ENCODE measurements at places on chromosomes 7 and 10. TPM values are rescaled to one million over a fixed set of nuclear protein-coding genes. Genes with fewer than 3 reads are reported as not detected.

GRCh38 chr7:22357311-22358175, 589 bp upstream of the RAPGEF5 start:
- peak; percentile 59 for DNase-seq

DNA sequence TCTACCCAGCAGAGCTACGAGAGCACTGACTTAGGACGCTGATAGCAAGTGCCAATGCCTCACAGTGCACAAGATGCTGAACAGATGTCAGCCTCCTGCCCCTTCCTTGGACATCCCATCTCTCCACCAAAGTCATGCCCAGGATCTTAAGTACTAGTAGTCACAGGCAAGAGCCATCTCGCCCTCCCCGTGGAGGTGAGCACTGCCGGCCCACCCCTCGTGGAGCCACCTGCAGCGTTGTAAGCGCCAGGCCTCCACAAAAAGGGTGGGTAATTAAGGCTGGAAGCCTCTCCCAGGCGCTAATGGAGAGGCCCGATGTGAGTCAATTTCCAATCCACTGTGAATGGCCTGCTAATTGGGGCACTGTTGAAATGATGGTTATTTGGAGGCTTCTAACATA, 156.2 kb downstream of the GRID1 start:
- DNase-seq, result no peak

GRCh38 chr7:79528421-79528820, 75.0 kb upstream of the MAGI2 start:
- DNase-seq, result no peak

DNA sequence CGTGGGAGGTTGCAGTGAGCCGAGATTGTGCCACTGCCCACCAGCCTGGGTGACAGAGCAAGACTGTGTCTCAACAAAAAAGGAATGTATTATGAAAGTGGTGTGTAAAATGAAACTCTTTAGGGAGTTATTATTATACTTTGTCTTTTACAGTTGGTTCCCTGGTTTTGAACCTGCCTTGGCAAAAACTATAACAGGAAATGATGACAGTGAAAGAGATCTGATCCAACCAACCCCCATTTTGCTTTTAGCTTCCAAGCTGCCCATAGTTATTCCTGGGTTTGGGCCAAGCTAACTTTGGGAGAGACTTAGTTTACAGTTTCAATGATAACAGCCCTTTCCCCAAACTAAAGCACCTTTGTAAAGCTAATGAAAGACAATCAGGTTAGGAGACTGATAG, 34.1 kb upstream of the NMT2 start:
- no peak for DNase-seq

DNA sequence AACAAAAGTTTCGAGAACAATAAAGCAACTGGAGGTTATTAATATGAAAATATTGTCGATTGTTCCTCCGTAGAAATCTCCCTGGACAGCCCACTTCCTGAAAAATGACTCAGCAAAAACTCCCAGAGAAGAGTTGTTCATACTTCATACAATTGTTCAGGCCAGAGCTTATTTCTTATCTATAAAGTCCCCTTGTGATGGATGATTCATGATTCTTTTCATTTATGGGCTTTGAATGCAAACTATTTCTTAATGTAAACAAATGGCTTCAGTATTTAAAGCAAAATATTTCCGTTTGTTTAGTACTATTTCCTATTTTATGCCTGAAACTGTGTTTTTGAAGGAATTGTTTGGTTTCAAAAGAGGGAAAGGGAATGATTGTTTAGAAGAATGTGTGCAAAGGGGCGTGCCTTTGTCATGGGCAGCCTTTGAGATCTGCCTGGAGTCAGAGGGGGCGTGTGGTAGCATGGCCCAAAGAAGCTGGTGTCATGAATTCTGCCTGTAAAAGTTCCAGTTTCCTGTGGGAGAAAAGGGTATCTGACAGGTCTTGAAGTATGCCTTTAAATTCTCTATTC, 26.2 kb upstream of the EXOC6 start:
- no peak for DNase-seq

- DNase-seq, result no peak
These were observed 175.1 kb downstream of the COBL start for GRCh38 chr7:51141451-51142003.

DNA sequence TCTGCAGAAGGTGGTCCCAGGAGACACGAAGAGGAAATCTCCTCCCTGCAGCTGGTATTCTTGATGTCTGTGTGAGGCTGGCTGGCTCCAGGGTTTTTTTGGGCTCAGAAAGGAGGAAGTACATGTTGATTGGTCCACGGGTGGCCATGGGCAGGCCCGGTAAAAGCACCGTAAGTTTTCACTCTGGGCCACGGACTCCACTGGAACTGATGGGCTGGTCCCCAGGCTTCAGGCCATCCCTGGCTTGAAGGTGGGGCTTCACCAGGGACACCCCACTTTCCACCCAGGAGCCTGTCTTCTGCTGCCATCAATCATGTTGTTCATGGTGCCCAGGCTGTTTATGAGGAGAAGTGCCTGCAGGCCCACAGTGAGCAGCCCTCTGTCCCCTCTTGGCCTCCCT, 736.8 kb downstream of the PCDH15 start:
- no peak for DNase-seq

GRCh38 chr10:88330174-88330573, 252.9 kb downstream of the RNLS start:
- no peak for DNase-seq

DNA sequence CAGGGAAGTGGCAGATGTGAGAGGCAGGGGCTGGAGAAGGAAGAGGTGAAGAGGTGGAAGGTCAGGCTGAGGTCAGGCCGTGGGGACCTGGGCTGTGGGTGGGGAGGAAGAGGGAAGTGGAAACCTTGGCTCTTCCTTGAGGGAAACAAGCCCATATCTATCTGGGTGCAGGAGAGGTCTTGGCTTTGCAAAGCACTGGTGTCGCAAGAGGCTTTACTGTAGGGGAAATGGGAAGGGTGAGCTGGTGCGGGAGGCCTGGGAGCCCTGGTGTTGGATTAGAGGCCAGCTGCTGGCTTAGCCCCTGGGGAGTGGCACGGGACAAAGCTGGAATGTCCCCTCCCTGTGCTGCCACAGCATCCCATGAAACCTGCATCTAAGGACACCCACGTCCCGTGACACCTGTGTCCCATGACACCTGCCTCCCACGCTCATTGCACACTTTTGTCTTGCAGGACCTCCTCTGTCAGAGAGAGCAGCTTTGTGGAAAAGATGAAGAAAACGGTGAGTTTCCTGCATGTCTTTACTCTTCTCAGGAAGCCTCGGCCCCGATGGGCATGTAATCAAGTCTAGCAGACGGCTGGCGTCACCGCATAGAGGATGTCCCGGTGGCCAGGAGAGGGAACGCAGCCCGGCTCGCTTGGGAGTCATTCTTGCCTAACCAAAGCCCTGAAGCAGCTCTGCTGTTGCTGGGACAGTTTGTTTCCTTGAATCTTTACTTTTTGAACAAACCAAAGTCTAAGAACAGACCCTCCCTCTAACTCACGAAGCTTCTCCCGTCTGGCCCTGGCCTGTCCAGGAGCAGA, 22.2 kb downstream of the TMEM120A start:
- DNase-seq, result no peak

GRCh38 chr7:73888959-73889358, 28.0 kb downstream of the TMEM270 start:
- no peak for DNase-seq

DNA sequence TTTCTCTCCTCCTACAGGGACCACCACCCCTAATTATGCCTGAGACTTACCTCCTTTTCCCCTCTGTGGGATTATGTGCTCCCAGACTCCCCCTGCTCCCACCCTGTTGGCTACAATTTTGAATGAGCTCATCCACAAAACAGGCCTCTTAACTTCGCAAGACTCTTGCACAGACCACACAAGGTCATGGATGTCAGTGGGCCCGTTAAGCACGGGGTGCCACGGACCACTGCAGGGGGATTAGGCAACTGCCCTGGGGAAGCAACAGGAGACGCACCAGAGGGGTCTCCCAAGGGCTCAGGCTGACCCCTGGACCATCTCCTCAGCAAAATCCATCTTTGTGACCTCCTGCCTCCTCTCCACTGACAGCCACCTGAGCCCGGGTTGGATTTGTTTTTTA, 42.1 kb upstream of the COL13A1 start:
- no peak for DNase-seq

DNA sequence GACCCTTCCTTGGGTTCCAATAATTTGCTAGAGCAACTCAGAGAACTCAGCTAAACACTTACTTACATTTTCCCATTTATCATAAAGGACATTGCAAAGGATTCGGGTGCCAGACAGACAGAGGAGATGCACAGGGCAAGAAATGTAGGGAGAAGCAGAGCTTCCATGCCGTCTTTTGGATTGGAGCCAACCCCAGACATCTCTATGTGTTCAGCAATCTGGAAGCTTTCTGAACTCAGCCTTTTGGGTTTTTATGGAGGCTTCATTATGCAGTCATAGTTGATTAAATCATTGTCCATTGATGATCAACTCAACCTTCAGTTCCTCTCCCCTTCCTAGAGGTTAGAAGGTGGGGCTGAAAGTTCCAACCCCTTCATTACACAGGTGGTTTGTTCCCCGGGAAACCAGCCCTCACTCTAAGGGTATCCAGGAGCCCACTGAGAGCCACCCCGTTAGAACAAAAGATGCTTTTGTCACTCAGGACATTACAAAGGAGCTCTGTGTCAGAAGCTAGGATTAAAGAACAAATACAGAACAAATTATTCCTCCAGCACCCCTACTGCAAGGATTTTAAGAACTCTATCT, 211.9 kb upstream of the VSTM2A start:
- no peak for DNase-seq

DNA sequence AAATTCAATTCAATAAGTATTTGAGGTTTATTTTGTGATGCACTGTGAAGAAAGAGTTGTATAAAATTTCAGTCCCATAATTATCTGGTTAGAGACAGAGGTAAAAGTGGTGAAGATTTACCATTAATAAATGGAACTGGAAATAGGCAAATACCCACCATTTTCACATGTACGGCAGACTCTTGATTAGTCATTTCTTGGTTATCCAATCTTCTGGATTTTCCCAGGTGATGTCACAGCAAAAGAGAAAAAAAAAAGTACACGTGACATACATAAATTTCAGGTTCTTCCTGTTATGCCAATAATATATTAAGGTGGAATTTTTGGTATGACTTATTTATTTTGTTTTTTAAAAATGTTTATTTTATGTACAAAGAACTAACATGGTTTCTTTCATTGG, 26.8 kb downstream of the NT5C3A start:
- no peak for DNase-seq

DNA sequence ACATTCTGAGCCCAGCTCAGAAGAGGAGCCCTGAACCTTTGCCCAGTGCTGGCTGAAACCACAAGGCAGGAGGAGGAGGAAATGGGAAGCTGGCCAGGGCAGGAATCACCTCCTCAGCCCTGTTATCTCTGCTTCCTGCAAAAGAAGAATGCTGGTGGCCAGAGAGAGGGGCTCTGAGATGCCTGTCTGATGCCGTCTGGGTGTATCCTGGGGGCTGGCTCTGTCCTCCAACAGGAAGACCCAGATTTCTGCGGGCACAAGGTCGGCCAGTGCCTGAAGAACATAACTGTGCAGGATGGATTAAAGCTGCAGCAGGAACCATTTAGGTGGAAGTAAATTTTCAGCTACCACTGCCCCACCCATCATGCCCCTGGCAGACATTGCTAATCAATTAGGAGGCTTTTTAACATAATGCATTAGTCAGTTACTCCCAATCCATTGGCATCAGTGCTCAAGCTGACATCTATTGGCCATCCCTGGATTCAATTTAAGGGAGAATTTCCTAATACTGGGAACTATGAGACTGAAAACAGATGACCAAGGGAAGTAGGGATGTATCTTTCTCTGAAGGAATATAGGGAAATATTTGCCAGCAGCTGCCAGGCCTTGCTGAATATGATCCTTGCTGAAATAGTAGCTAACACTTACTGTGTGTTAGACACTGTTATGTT, 67.7 kb downstream of the COL13A1 start:
- DNase-seq, result no peak

GRCh38 chr7:6545398-6546126, 5.7 kb downstream of the GRID2IP start:
- no peak for DNase-seq

FOXL3 gene
- polyA plus RNA-seq, result 0.23 TPM

ENTPD1 gene
- 20.0 TPM for polyA plus RNA-seq

NEURL1 gene
- polyA plus RNA-seq, result 0.90 TPM

CHST15 gene
- 20.7 TPM for polyA plus RNA-seq

CPEB3 gene
- 3.0 TPM for polyA plus RNA-seq

MYH16 gene
- 0.01 TPM for polyA plus RNA-seq

AASS gene
- polyA plus RNA-seq, result 41.8 TPM

CYP3A4 gene
- polyA plus RNA-seq, result 0.17 TPM

GIMAP1 gene
- 2.3 TPM for polyA plus RNA-seq

All from renal cortex interstitium (tissue), 15 donors.